ENCODE measurements at places on chromosomes 6 and 20. TPM values are rescaled to one million over a fixed set of nuclear protein-coding genes. Genes with fewer than 3 reads are reported as not detected.

DEF6 gene
- 5.7 TPM for total RNA-seq

FAM83C gene
- total RNA-seq, result not detected

ZBP1 gene
- not detected for total RNA-seq

ADTRP gene
- 5.2 TPM for total RNA-seq

CALHM6 gene
- not detected for total RNA-seq

CGA gene
- not detected for total RNA-seq

FAM83D gene
- 86.3 TPM for total RNA-seq

FAM83B gene
- 21.1 TPM for total RNA-seq

FUCA2 gene
- 119 TPM for total RNA-seq

GRCh38 chr6:112428477-112428876 is 81.3 kb downstream of the RFPL4B start:
- no peak overlapping the region for H3K4me3 ChIP-seq
- no peaks in the 10 kb centered on the region for H3K27me3 ChIP-seq
- no peaks in the 10 kb centered on the region for H3K4me1 ChIP-seq
- no peak overlapping the region for H3K27ac ChIP-seq

DNA sequence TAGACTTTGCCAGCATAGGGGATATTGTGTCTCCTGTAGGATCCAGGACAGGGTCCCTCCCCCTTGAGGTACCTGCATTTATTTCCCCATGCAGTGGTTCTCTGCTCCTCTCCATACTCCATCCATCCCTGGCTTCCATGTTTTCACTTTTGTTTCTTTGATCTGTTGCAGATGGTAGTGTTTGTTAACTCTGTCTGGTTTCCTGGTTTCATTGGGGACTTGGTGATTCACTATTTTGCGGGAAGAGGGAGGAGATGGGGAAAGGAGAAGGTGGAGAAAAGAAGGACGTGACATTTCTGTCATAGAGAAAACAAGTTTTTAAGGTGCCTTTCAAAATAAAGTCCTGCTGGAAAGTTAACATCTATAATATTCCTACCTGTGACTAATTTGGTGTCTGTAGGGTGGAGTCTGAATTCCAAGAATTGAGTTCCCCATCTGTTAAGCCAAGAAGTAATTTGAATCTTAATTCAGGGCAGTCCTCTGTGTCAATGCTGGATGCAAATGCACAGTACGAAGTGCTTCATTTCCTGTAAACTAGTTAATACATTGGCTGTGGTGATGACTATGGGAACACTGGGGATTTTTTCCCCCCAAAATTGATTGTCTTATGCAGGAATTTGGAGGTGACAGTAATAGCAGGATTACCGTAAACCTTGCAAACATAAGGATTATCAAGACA is 6.9 kb upstream of the RNF144B start:
- no peaks in the 10 kb centered on the region for H3K27me3 ChIP-seq
- no peaks in the 10 kb centered on the region for H3K4me1 ChIP-seq
- DNase-seq, result no peak

GRCh38 chr6:50973464-50973863 is 154.8 kb downstream of the TFAP2B start:
- no peaks in the 10 kb centered on the region for H3K4me1 ChIP-seq
- no peaks in the 10 kb centered on the region for H3K27me3 ChIP-seq
- H3K27ac ChIP-seq, result no peak overlapping the region
- DNase-seq, result no peak

GRCh38 chr6:75855052-75855451 is 106.0 kb downstream of the MYO6 start:
- no peaks in the 10 kb centered on the region for H3K27me3 ChIP-seq
- DNase-seq, result no peak
- H3K27ac ChIP-seq, result no peak overlapping the region
- peaks cover 11% of the 10 kb centered on the region for H3K4me1 ChIP-seq

DNA sequence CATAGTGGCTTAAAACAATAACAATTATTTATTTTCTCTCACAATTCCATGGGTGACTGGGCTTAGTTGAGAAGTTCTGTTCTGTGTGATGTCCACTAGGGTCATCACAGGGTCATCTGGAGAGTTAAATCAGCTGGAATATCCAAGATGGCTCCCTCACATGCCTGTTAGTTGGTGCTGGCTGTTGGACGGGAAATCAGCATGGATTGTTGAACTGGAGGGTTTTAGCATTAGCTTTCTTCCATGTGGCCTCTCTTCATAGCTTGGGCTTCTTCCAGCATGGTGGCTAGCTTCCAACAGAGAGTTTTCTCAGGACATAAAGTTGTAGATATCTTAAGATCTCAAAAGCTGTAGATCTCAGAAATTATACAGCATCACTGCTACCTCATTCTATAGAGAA is 19.6 kb downstream of the MARCKS start:
- no peaks in the 10 kb centered on the region for H3K36me3 ChIP-seq
- DNase-seq, result no peak
- no peaks in the 10 kb centered on the region for H3K27me3 ChIP-seq
- peaks cover 29% of the 10 kb centered on the region for H3K4me1 ChIP-seq
- H3K4me3 ChIP-seq, result no peak overlapping the region

DNA sequence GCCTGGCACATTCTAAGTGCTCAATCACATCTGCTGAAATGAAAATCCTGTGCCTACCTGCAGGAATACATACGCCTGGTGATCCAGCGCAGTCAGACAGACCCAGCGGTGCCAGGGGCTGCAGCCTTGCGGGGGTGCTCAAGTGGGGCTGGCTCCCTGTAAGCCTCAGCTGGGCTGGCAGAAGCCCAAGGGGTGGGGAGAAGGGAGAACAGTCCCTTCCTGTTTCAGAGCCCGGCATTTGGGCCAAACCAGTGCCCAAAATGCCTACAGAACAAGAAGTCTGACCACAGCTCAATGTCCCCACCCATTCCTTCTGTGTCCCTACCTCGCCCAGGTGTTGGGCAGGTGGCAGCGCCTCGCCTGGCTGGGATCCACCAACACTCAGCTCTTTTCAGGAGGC is 22.6 kb downstream of the KCNK15 start:
- no peaks in the 10 kb centered on the region for H3K4me1 ChIP-seq
- peak; percentile 34 for DNase-seq
- no peaks in the 10 kb centered on the region for H3K27me3 ChIP-seq
- no peak overlapping the region for H3K27ac ChIP-seq
- no peak overlapping the region for H3K4me3 ChIP-seq

DNA sequence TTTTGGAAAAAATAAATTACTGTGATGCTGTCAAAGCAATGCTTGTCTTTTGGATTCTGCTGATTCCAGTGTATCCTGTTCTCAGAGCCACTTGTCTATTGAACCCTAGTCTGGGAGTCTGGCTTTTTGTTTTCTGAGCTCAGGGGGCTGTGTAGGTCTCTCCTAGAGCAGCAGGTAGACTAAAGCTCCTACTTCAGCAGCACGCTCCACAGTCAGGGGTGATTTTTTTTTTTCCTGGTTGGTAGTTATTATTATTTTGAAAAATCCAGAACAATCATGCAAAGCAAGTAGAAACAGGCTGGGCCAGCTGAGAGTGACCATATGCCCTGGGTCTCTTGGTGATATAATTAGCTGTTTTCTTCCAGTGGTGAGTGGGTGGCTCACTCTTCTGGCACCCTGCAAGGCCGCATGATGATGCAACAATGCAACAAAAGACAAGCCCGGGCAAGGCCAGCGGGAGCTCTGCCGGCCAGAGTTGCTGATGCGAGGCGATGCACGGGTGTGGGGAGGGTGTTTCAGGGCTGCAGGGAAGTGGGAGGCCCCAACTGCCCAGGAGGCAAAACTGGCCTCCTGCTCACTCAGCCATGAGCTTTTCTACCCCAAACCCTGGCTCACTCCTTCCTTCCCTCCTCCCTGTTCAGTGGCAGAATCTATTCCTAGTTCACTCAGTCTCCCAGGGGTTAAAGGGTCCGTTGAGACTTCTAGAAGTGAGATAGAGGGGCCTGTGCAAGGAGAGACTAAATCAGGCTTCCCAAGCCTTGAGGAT is 11.5 kb upstream of the CDKN1A start:
- no peaks in the 10 kb centered on the region for H3K4me1 ChIP-seq
- H3K27me3 ChIP-seq, result no peaks in the 10 kb centered on the region
- H3K4me3 ChIP-seq, result no peak overlapping the region
- no peaks in the 10 kb centered on the region for H3K36me3 ChIP-seq
- DNase-seq, result peak; percentile 56
- no peak overlapping the region for H3K27ac ChIP-seq

- peaks cover 13% of the 10 kb centered on the region for H3K4me1 ChIP-seq
- H3K36me3 ChIP-seq, result peaks cover 8% of the 10 kb centered on the region
- no peaks in the 10 kb centered on the region for H3K27me3 ChIP-seq
- H3K27ac ChIP-seq, result no peak overlapping the region
- H3K4me3 ChIP-seq, result no peak overlapping the region
- DNase-seq, result no peak
Measured at GRCh38 chr20:33716498-33716897, 3.6 kb downstream of the PXMP4 start.

GRCh38 chr6:1868561-1869261 is 259.0 kb downstream of the FOXC1 start:
- H3K4me3 ChIP-seq, result no peak overlapping the region
- peaks cover 28% of the 10 kb centered on the region for H3K4me1 ChIP-seq
- H3K27me3 ChIP-seq, result no peaks in the 10 kb centered on the region
- no peak for DNase-seq
- no peaks in the 10 kb centered on the region for H3K36me3 ChIP-seq

DNA sequence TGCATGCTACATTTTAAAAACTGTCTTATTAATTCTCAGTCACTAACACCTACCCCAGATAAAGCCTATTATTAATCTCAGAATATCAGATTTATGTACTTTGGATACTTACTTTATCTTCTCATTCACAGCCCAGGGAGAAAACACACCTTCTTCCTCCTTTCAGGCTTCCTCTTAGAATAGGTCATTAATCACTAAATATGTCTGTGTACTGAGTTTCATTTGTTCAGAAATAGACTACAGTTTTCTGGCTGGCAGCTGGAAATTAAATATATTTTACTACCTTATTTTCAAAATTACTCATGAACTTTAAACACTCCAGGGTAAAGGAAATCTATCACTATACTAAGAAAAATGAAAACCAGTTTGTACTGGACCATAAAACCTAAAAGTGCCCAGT is 147.7 kb upstream of the DST start:
- H3K27me3 ChIP-seq, result no peaks in the 10 kb centered on the region
- DNase-seq, result no peak
- H3K4me3 ChIP-seq, result no peak overlapping the region

DNA sequence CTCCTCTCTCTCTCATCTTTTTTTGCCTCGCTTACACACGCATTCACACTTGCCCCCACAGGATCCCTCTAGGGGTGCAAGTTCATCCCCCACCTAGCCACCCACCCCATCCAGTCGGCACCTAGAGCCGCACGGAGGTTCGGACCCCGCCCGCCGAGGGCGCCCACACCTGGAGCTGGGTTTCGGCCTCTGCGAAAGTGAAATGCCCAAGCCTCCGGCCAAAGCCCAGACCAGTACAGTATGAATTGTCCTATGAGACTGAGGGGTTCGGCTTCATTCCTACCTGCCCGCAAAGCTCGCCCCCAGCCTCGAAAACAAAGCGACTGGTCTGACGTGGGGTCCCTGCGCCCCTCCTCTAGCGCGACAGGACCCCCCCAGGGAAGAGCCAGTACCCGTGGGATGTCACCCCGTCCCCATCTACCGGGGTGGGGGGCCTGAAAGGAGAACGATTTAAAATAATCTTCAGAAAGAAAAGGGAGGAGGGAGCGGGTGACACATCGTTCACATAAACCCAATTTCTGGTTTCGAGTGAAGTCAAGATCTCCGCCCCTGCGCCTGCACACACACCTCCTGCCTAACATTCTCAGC is 1.5 kb downstream of the TFAP2A start:
- H3K36me3 ChIP-seq, result no peaks in the 10 kb centered on the region
- no peaks in the 10 kb centered on the region for H3K27me3 ChIP-seq
- DNase-seq, result no peak
- no peaks in the 10 kb centered on the region for H3K4me1 ChIP-seq

- peaks cover 22% of the 10 kb centered on the region for H3K4me1 ChIP-seq
- DNase-seq, result no peak
- H3K27me3 ChIP-seq, result no peaks in the 10 kb centered on the region
- H3K36me3 ChIP-seq, result no peaks in the 10 kb centered on the region
Measured at GRCh38 chr6:56660381-56660730, 17.7 kb upstream of the DST start.

DNA sequence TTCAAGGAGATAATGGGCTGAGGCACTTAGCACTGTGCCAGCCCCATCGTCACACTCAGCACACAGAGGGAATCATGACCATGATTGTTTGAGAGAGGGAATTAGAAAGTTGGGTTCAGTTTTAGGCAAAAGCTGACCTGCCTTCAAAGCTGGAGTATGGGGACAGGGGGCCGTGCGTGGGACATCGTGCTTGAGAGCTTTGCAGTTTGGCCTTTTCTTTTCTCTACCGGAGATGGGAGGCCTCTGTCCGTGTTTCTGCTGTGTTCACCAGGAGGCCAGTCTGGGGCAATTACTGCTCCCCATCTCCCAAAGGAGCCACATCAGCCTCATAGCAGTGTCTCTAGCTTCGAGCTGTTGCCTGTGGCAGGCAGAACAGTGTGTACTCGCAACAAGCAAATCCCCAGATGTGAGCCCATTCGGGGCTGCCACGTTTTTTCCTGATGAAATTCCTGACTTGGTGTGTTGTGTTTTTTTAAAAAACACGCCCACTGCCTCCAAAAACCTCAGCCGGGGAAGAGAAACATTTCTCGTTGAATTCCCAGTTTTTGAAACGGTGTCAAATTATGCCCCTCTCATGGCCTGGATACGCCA is 20.2 kb downstream of the EYA2 start:
- no peak for DNase-seq
- no peak overlapping the region for H3K4me3 ChIP-seq
- H3K4me1 ChIP-seq, result no peaks in the 10 kb centered on the region
- no peaks in the 10 kb centered on the region for H3K27me3 ChIP-seq

- no peak overlapping the region for H3K27ac ChIP-seq
- H3K4me3 ChIP-seq, result no peak overlapping the region
- no peaks in the 10 kb centered on the region for H3K4me1 ChIP-seq
- no peaks in the 10 kb centered on the region for H3K36me3 ChIP-seq
- H3K27me3 ChIP-seq, result no peaks in the 10 kb centered on the region
Measured at GRCh38 chr20:57079031-57080005, 187.1 kb downstream of the BMP7 start.

GRCh38 chr6:39296745-39297640 is 17.2 kb downstream of the KCNK17 start:
- H3K4me1 ChIP-seq, result peaks cover 12% of the 10 kb centered on the region
- H3K36me3 ChIP-seq, result no peaks in the 10 kb centered on the region
- H3K27ac ChIP-seq, result peak overlapping the region; percentile 30
- no peaks in the 10 kb centered on the region for H3K27me3 ChIP-seq

GRCh38 chr6:71403422-71404134 is 115.0 kb downstream of the OGFRL1 start:
- H3K4me1 ChIP-seq, result peaks cover 54% of the 10 kb centered on the region
- no peaks in the 10 kb centered on the region for H3K27me3 ChIP-seq
- no peak overlapping the region for H3K4me3 ChIP-seq

DNA sequence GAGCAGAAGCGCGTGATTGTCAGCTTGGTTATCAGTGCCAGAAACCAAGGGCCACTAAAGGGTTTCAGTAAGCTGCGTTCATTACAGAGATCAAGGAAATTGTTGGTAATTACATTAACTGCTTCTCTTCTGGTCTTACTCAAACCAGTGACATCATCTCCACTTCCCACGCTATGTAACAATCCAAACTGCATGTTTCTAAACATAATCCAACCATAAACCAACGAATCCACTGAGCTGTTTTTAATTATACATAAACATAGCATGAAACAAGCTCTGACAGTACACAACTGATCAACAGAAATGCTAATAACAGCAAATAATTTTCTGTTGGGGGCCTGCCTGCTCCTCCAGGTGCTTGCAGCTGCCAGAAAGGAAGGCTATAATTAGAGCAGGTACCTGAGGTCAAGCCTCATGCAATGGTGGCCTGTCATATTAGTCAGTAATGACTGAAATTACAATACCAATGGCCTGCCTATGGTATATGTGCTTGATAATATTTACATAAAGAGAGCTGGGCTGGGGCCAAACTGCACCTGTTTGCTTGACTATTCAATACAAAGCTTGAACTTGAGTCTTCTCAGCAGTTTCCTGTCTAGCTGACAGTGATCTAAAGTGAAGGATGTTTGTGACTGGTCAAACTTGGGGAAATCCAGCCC is 40.1 kb downstream of the ILRUN start:
- no peaks in the 10 kb centered on the region for H3K27me3 ChIP-seq
- H3K27ac ChIP-seq, result peak overlapping the region; percentile 91
- H3K36me3 ChIP-seq, result no peaks in the 10 kb centered on the region

Data from Caco-2 (cell line).